ENCODE measurements at places on chromosomes 3 and 15. TPM values are rescaled to one million over a fixed set of nuclear protein-coding genes. Genes with fewer than 3 reads are reported as not detected.

Gene PAQR9
- not detected for total RNA-seq

Gene OIP5
- total RNA-seq = 19.0 TPM

Gene NR2C2
- total RNA-seq = 28.2 TPM

Gene ERICH6
- total RNA-seq = 0.40 TPM

Gene ETFA
- total RNA-seq = 149 TPM

Gene LEKR1
- total RNA-seq = 1.2 TPM

- no peak overlapping the region for H3K27ac ChIP-seq
- no peaks in the 10 kb centered on the region for H3K36me3 ChIP-seq
- no peaks in the 10 kb centered on the region for H3K4me1 ChIP-seq
- H3K4me3 ChIP-seq = no peak overlapping the region
- H3K27me3 ChIP-seq = no peaks in the 10 kb centered on the region
- no peak for DNase-seq
Measured at GRCh38 chr3:88671573-88671972, 435.8 kb upstream of the EPHA3 start.

DNA sequence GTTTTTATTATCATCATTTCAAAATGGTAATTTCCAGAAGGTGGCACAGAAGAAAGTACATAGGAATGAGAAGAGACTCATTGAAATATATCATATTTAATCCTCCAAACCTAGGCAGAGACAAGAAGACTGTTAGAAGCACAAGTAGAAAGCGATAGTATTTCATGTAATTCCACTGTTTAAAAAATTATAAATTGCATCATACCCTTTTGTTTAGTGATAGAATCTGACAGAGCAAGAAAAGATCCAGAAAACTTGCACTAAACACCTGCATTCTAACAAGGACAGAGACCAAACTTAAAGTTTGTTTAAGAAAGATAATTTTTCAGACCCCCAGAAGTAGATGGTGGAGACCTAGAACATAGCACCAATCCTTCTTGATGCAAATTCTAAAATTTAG is 56.9 kb upstream of the CD96 start:
- H3K4me1 ChIP-seq = no peaks in the 10 kb centered on the region
- no peaks in the 10 kb centered on the region for H3K36me3 ChIP-seq
- H3K27ac ChIP-seq = no peak overlapping the region
- DNase-seq = no peak

DNA sequence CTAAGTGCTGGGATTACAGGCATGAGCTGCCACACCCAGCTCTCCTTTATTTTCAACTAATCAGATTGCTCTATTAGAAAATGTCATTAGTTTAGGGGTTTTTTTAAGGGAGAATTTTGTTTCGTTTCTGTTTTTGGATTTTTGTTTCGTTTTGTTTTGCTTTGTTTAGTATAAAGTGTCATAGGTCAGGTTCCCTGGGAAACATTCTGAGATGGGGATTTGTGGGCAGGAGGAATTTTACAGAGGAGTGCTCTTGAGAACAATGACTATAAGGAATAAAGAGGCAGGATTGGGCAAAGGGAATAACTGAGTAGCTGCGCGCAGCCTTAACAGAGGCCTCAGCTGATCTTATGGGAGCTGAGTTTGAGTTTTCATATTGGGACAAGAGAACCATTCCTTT is 86.8 kb upstream of the NR2F2 start:
- H3K36me3 ChIP-seq = no peaks in the 10 kb centered on the region
- H3K27me3 ChIP-seq = no peaks in the 10 kb centered on the region
- H3K27ac ChIP-seq = no peak overlapping the region
- no peak overlapping the region for H3K4me3 ChIP-seq

DNA sequence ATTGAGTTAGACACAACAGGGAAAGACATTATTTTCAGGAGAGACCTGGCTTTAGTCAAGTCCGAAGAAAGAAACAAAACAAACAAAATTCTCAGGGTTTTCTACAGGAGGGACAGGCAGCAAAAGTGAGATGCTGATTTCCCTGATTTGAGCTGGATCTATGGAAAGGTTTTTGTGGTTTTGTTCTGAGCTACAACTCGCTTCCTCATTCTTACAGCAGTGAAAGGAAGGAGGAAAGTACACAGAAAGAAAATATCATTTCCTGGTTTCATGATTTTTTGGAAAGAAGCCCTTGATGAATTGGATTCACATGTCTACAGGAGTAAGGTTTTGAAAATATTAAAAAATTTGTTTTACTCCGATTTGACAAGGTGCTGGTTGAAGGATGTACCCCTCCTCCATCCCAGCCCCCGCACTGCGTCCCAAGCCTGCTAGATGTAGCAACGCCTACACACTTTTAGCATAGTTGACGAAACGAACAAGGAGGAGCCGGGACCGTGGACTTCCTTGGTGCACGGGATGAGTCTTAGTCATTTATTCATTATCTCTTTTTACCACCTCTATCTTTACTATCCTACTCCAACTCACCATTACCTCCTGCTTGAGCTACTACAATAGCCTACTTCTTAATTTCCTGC is 10.8 kb downstream of the PRICKLE2 start:
- H3K4me1 ChIP-seq = no peaks in the 10 kb centered on the region
- DNase-seq = no peak
- H3K4me3 ChIP-seq = no peak overlapping the region
- H3K27me3 ChIP-seq = no peaks in the 10 kb centered on the region
- H3K36me3 ChIP-seq = no peaks in the 10 kb centered on the region
- H3K27ac ChIP-seq = no peak overlapping the region

DNA sequence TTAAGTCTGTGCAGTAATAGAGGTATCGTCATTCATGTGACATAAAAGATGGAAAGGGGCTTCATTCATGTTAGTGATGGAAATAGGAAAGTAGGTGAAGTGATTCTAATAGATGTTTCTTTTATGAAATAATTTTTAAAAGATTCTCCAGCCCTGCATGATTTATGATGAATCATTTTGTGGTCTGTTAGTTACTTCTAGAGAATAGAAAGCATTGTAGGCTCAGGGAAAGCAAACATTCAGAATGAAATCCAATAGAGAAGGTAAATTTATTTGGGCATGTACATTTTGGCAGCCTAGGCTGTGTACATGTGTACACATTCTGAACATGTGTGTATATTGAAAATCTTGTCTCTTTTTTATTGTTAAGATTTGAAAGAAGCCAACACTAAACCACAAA is 23.1 kb downstream of the PPARG start:
- H3K27ac ChIP-seq = no peak overlapping the region
- no peaks in the 10 kb centered on the region for H3K27me3 ChIP-seq
- no peak overlapping the region for H3K4me3 ChIP-seq
- no peaks in the 10 kb centered on the region for H3K36me3 ChIP-seq
- no peak for DNase-seq

GRCh38 chr15:69591905-69592508 is 139.4 kb downstream of the RPLP1 start:
- H3K27me3 ChIP-seq = 0 out of 2 replicates have a peak, but pooled peaks cover 2% of the 10 kb centered on the region
- H3K27ac ChIP-seq = no peak overlapping the region
- no peak overlapping the region for H3K4me3 ChIP-seq
- DNase-seq = no peak
- H3K4me1 ChIP-seq = no peaks in the 10 kb centered on the region

DNA sequence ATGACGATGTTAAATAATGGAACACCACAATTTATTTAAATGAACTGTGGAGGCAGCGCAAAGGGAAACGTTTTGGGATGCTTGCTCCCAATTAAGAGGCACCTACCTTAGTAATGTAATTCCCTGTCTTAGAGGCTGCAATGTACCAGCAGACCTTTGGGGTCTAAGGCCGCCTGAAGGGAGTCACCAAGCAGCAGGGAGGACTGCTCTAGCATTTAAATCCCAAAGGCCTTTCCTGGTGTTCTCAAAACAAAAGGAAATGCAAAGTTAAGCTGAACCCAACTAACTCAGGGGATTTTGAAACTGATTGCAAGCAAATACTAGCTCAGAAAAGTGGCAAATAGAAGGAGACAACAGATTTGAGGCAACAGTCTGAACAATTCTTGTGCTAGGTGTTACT is 510.8 kb downstream of the GABRG3 start:
- no peak overlapping the region for H3K4me3 ChIP-seq
- no peaks in the 10 kb centered on the region for H3K4me1 ChIP-seq
- H3K27me3 ChIP-seq = no peaks in the 10 kb centered on the region
- H3K36me3 ChIP-seq = no peaks in the 10 kb centered on the region
- no peak overlapping the region for H3K27ac ChIP-seq
- DNase-seq = no peak

GRCh38 chr3:100216713-100217112 is 44.1 kb upstream of the TBC1D23 start:
- H3K4me1 ChIP-seq = no peaks in the 10 kb centered on the region
- no peak for DNase-seq
- no peak overlapping the region for H3K4me3 ChIP-seq
- no peaks in the 10 kb centered on the region for H3K27me3 ChIP-seq
- no peak overlapping the region for H3K27ac ChIP-seq

DNA sequence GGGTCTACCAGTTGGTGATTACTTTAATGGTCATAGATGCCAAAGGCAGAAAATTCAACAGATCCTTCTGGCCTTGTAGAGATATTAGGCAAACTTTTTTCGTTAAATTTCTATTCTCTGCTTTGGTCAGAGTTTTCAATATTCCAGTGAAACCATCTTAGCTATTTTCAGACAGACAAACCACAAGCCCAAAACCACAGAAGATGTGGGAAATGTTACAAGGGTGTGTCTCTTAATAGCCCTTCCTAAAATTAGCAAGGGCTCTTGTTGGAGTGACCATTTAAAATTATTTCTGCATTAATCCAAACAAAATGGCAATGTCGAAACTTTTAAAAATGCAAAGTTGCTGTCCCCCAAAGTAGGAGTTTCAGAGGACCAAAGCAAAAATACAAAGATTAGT is 102.8 kb downstream of the ARRDC4 start:
- H3K27me3 ChIP-seq = no peaks in the 10 kb centered on the region
- H3K27ac ChIP-seq = no peak overlapping the region
- H3K4me1 ChIP-seq = no peaks in the 10 kb centered on the region
